Left cardiac atrium (tissue), 4 donors: ENCODE measurements at places on chromosomes 2 and 18.
A peak's percentile ranks its signal among the peaks of the same experiment; 100 is the strongest.

- no peak for DNase-seq
Measured at GRCh38 chr2:230942371-230942770, 17.3 kb upstream of the GPR55 start.

GRCh38 chr2:72794572-72794971 is 31.3 kb downstream of the EXOC6B start:
- no peak for DNase-seq

DNA sequence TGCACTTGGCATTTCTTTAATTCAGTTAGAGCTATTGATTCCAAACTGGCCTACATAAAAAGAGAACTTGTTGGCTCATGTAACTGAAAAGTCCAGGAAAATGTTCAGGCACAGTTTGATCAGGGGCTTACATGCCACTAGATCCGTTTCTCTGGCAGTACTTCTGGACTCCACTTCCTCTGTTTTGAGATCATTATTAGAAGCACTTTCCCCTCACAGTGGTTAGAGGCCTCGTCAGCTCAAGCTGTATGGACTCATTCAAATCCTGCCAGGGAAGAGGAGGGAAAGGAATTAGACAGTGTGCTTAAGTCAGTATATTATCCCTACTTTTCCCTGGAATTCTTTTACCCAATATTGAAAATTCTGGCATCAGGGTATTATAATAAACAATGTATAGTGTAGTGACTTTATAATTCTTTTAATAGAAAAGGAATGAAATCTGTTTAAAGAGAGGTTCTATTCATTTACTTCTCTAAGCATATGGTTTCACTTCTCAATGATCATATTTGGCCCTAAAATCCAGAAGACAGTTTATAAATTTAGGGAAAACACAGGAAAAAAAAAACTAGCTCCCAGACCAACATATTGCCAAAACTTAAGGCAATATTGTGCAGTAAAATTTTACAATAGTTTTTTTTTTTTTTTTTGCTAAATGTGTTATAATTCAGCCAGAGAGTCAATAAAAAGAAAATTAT is 92.0 kb downstream of the ARMC9 start:
- DNase-seq = no peak

GRCh38 chr2:157903151-157903550 is 27.0 kb upstream of the ACVR1 start:
- no peak for DNase-seq

DNA sequence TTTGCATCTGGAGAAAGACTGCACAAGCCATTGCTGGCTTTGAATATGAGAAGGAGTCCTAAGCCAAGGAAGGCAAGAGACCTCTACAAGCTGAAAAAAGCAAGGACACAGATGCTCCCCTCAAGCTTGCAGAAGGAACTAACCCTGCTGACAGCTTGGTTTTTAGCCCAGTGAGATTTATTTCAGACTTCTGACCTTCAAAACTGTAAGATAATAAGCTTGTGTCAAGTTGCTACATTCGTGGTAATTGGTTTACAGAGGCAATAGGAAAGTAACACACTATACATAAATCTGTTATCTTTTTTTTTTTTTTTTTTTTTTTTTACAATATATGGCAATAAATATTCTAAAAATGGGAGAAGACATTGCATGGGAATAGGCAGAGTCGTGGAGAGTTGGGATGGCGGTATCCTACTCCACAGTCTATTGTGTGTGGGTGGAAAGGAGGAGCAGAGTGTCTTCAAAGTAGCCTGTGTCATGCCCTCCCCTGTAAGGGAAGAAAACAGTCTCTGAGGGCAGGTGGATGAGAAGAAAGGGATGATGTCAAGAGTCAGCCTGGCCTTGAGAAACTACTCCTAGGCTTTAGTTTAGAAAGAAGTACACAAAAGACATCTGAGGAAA is 196.9 kb downstream of the THSD7B start:
- no peak for DNase-seq

DNA sequence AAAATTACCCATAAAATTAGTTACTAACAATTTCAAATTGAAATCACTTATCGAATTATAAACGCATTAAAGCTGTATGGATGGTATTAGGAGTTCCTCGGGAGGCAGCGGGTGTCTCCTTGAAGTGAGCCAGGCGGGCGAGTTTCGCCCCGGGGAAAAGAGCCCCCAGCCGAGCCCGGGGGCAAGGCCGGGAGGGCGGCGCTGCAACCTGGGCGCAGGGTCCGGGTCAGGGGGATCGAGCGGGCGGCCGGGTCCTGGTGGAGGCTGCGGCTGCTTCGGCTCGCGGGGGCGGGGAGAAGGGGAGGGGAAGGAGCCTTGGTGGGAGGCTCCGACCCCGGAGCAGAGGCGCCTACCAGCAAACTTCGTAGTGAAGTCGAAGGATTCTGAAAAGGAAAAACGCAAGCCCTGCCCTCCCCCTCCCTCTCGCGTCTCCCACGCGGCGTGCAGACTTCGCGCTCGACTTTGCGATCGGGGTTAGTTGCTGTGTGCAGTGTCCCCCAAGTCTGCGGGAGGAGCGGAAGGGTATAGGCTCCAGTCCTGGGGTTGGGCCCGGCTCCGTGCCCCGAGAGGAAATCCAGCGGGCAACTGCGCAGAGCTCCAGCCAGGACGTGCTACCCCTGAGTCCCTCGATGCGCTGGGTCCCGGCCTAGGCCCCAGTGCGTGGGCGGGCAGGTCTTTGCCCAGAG is 140.8 kb downstream of the MEIS1 start:
- DNase-seq = peak; percentile 45

DNA sequence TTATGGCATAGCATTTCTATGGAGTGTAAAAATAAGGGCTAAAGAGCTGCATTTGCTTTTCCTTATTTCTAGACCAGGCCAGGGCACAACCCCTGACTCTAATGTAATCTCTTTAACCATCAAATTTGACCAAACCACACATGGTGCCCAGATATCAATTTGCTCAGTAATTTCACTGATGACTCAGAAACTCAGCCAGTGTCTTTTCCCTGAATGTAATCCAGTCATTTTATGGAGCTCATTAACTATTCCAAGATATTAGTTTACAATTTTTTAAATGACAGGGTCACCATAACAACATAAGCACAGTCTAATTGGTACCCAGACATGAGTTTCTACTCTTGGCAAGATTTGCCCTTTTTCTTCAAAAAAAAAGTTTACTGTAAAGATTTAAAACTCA is 270.8 kb upstream of the AGAP1 start:
- no peak for DNase-seq

- peak; percentile 23 for DNase-seq
Measured at GRCh38 chr2:239283961-239284795, 116.6 kb downstream of the HDAC4 start.

- no peak for DNase-seq
Measured at GRCh38 chr2:46470114-46470628, 9.2 kb upstream of the TMEM247 start.

GRCh38 chr2:82494739-82495138 is 1964.3 kb downstream of the SUCLG1 start:
- DNase-seq = no peak

- DNase-seq = no peak
Measured at GRCh38 chr2:100667801-100668200, 105.0 kb downstream of the PDCL3 start.

GRCh38 chr2:138841459-138841858 is 61.3 kb upstream of the NXPH2 start:
- DNase-seq = no peak

- DNase-seq = no peak
Measured at GRCh38 chr18:24322584-24323136, 75.0 kb downstream of the OSBPL1A start.

GRCh38 chr2:45255563-45255962 is 246.3 kb upstream of the SIX2 start:
- no peak for DNase-seq

DNA sequence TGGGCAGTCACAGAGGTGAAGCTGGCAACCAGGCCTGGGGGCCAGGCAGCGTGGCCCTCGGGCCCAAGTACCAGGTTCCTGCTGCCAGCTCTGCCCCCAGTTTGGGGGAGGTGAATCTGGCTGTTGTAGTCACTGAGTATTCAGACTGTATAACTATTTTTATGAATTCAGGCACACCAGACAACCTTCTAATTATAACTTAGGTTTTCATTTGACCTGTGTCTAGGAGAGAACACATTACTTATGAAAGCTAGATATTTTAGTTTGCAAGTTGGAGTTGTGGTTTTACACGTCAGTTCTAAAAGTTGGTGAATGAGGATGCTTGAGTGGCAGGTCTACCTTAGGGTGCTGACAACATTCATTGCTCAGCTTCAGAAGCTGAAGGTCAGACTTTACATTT is 71.7 kb downstream of the LIMS1 start:
- no peak for DNase-seq

- no peak for DNase-seq
Measured at GRCh38 chr18:50071397-50071796, 123.5 kb downstream of the MYO5B start.

- DNase-seq = no peak
Measured at GRCh38 chr2:153770359-153770991, 101.2 kb upstream of the GALNT13 start.

DNA sequence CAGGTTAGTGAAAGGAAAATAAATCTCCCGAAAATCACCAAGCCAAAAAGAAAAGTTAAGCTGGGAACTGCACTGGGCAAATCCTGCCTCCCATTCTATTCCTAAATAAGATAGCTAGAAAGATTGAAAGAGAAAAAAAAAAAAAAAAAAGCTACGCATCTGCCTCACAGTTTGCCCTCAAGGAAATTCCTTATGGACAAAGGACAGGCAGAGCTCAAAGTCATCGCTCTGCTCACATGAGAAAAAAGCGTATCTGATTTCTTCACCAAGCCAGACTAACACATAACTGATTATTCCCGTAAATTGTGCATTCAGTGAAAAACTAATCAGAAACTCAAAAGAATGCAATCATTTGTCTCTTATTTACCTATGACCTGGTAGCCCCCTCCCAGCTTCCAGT is 50.0 kb downstream of the PUM2 start:
- no peak for DNase-seq

GRCh38 chr2:45554742-45555140 is 56.3 kb downstream of the SRBD1 start:
- no peak for DNase-seq

- no peak for DNase-seq
Measured at GRCh38 chr2:13779996-13780395, 852.5 kb upstream of the LRATD1 start.

- DNase-seq = no peak
Measured at GRCh38 chr2:168811696-168812095, 9.3 kb downstream of the NOSTRIN start.

- DNase-seq = no peak
Measured at GRCh38 chr2:104787298-104788065, 66.4 kb upstream of the POU3F3 start.

DNA sequence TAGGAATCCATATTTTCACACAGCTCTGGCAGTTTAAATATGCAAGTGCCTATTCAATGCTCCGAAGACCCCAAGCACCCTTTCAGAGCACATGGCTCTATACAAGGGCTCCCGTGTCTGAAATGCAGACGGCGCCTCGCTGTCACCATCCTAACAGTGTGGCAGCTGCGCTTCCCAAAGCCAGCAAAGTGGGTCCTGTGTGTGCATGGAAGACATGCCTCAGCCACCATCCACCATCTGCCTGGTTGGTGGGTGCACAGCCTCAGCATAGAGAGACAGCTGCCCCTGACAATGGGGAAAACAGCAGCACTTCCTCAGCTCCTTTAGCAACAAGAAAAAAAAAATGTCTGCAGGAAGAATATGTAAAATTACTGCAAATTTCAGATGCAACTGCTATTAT is 218.1 kb downstream of the SP3 start:
- no peak for DNase-seq
